ENCODE measurements at places on chromosomes 7 and 10.

DNA sequence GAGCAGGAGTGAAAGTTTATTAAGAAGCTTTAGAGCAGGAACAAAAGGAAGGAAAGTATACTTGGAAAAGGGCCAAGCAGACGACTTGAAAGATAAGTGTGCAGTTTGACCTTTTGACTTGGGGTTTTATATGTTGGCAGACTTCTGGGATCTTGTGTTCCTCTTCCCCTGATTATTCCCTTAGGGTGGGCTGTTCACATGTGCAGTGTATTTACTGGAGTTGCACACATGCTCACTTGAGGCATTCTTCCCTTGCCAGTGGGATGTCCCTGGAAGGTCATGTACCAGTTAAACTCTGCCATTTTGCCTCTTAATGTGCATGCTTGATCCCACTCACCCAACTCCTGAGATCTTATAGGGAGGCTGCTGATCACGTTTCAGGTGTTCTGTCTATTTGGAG is 23.4 kb upstream of the ARHGAP12 start:
- DNase-seq, result no peak

- no peak for DNase-seq
These were observed 45.1 kb downstream of the BPGM start for GRCh38 chr7:134691546-134692343.

- no peak for DNase-seq
These were observed 525.4 kb downstream of the GALNT17 start for GRCh38 chr7:71657386-71657785.

DNA sequence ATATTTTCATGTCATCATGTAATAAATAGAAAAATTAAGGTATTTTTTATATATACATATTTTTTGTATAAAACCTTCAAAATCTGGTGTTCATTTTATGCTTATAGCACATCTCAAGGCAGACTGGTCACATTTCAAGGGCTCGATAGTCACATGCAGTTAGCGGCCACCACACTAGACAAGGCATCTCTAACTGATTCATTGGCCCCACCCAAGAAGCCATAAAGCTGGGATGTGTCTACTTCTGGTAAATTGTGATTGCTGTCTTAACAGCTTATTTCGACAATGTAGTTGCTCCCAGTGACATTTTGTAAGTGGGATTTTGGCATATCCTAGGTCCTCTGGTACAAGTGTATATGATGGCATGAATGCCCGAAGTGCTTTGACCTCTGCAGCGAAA is 168.7 kb downstream of the FRMD4A start:
- DNase-seq, result no peak

DNA sequence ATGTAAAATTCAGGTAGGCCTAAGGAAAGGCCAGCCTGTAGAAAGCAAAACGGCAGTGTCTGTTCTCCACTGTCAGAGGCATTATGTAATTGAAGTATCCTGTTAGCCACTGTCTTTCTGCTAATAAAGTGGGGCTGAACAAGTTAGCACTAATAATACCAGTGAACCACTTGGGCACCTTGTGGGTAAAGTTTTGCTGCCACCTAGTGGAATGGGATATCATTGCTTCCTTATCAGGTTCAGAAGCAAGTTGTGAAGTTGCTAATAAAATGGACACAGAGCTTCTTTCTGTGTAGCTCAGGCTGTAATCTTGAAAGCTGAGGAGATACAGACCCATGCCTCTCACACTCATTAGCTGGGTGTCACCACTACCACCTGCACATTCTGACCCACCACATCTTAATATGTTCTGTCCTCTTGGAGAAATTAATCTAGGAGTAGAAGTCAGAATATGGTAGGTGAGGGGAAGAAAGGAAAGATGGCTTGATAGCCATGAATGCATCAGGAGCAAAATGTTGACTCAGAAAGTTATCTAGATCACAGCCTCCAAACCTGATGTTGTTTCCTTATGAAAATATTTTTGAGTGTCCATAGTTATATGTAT is 175.1 kb downstream of the SEPTIN7 start:
- DNase-seq, result peak; percentile 65

DNA sequence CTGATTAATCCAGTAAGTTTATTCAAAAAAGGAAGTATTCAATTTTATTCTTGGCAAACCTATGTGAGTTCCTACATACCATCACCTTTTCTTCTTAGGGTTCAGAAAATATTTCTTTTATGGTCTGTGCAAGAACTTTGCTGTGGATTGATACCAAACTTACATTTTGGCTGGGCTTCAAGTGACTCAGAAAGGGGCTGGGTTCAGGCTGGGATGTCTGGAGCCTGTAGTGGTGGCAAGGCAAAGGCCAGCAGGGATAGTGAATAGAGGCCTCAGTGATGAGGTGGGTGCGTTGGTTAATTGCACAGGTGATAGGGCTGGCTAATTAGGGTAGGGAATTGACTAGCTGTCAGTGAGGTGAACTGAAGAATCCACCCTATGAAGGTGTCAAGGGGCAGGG is 40.2 kb upstream of the ATXN7L1 start:
- DNase-seq, result no peak

DNA sequence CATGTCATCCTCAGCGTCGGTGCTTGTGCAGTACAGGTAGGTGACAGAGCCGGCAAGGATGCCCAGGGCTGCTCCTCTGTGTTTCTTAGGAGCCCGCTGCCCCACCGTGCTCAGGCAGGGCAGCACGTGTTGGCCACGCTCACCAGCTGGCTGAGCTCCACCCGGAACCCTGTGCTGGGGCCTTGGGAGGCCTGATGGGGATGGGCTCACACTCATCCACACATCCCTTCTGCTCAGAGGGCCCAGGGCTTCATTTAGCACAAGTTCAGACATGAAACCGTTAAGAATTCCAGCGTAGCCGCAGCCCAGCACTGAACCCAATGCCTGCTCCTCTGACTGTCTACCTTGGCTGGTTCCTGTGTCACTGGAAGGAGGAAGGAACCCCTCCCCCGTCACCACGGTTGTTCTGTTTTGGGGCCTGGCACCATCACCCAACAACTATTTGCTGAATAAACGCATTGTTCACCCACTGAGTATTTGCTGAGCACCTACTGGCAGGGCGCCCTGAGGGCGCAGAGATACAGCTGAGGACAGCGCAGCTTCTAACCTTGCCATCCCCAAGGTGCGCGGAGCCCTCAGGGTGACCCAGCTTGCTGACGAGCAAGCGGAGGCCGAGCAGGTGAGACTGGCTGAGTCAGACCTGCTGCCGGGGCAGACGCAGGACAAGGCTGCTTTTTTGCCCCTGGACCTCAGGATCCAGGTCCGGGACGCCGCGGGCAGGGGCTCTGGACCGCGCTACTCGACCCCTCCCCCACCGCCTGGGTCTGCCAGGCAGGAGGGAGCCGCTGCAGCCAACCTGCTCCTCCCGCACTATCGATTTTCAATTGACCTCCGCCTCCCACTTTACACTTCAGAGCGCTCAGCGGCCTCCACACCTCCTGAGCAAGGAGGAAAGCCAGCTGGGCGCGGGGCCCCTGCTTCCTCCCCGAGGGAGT is 50.6 kb upstream of the RET start:
- DNase-seq, result no peak

- DNase-seq, result peak; percentile 14
These were observed 70.4 kb upstream of the AOAH start for GRCh38 chr7:36794689-36795088.

- no peak for DNase-seq
These were observed 303.3 kb downstream of the IPMK start for GRCh38 chr10:57964351-57964750.

DNA sequence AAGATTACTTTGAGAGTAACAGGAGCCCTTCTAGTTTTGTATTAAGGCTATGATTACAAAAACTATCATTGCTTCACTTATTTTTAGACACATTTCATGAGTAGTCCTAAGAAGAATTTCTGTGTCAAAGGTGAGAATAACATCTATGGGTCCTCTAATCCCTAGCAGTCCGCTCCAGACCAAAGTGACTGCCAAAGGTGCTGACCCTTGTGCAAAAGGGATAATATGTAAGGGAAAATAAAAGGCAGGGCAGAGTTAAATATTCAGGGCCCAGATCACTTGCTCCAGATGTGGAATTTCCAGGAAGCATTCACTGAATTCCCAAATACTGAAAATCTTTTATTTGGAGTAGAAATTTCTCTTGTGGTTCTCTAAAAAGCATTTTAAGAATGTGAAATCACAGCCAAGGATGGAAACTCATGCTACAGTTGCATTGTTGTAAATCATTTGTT is 29.3 kb downstream of the RHOBTB1 start:
- DNase-seq, result no peak

DNA sequence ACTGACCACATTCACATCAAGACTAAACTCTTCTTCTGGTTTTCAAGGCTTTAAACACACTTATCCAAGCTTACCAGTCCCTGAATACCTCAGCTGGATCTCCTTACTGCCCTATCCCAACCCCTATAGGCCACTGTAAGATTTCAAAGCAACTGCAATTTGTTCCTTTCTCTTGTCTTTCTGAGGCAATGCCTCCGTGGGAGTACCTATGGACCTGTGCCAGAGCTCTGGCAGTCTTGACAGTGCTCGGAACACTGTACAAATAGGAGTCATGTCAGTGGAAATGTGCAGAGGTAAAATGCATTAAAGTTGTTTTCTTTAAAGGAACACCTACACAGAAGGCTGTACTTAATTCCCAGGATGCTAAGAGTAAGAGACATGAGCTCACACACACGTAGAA is 124.7 kb downstream of the CNOT4 start:
- peak; percentile 15 for DNase-seq

All from BE2C (cell line).